ENCODE measurements at places on chromosomes 3 and 15.

- DNase-seq: peak; percentile 53
Observed at GRCh38 chr3:188432802-188433520, 279.0 kb downstream of the LPP start.

GRCh38 chr3:119322021-119322834 is 28.0 kb downstream of the ARHGAP31 start:
- peak; percentile 52 for DNase-seq

DNA sequence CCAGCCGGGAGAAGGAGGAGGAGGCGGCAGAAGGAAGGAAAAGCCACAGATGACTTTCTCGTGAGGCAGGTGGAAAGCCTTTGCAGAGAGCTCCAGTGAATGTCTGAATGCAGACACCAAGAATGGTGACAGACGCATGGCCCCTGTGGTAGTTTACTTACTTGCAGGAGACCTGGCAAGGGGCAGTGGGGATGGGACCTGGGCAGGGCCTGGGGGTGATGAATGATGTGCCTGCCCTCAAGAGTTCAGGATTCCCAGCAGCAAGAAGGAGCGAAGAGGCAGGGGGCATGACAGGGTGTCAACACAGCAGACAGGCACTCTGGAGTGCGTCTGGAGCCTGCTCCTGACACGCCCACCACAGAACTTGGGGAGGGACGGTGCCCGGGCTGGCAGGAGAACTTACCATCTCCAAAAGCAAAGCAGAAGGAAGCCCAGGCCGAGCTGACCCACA is 260.5 kb upstream of the LYSMD4 start:
- no peak for DNase-seq

GRCh38 chr3:165884518-165884917 is 47.3 kb upstream of the BCHE start:
- no peak for DNase-seq

DNA sequence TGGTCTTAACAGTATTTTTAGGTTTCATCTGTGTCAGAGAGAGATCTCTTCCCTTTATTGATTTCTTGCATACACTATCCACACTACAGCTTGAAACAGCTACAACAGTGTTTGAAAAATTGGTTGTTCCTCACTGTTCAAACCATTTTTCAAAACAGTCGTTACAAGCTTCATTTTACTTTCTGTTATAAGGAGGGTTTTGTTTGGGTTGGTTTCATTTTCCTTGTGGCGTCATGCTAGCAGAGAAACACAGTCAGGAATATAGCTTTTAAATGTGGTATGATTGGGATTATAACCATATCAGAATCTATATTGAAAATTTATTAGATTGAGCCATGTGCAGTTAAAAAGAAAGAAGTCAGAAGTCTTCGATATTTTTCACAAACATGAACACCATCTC is 400.6 kb downstream of the ZBTB20 start:
- no peak for DNase-seq

GRCh38 chr3:180909369-180910127 is 2.9 kb upstream of the FXR1 start:
- DNase-seq: no peak

DNA sequence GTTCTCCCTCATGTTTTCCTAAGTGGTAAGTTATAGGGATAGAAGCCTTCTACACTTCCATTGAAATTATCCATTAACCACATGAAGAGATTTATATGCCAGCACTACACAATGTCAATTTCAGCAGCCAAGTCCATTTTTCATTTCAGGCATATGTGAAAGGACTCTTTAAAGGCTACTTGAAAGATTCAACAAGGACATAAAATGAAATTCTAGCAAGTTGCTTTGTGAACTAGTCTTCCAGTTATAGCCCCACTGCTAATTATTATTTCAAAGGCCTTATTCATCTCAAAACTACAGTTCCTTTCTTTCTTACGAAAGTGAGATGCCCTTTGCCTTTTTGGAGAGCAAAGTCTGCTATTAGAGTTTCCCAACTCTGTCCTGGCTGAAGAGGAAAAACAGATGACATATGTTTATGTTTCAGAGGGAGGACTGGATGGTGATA is 66.0 kb upstream of the SLC2A2 start:
- no peak for DNase-seq

DNA sequence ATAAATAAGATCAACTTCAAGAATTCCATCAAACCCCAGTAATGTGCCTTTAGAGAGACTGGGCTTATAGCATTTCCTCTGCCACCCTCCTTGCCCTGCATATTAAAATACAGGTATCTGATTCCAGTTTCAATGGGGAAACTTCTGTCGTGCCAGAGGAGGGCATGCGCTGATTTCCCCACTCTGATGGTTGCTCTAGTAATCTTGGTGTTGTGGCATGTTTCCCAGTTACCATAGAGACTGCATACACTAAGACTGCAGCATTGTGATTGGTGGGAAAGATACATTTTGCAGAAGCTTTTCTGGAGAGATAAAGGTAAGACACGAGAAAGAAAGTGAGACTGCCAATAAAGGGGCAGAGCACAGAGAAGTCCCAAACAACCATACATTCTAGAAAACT is 225.6 kb downstream of the TIGIT start:
- DNase-seq: peak; percentile 78

GRCh38 chr3:29282427-29283230 is 1.8 kb downstream of the RBMS3 start:
- peak; percentile 73 for DNase-seq

DNA sequence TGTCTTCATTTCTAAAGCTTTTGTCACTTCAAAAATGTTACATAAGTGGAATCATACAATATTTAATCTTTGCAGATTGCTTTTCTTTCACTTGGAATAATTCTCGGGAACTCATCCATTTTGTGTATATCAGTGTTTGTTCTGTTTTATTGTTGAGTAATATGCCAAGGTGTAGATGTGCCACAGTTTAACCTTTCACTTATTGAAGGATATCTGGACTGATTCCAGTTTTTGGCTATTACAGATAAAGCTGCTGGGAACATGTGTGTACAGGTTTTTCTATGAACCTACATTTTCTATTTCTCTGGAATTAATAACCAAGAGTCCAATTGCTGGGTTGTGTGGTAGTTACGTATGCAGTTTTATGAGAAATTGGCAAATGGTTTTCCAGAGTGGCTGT is 334.9 kb downstream of the PTPRG start:
- DNase-seq: no peak

DNA sequence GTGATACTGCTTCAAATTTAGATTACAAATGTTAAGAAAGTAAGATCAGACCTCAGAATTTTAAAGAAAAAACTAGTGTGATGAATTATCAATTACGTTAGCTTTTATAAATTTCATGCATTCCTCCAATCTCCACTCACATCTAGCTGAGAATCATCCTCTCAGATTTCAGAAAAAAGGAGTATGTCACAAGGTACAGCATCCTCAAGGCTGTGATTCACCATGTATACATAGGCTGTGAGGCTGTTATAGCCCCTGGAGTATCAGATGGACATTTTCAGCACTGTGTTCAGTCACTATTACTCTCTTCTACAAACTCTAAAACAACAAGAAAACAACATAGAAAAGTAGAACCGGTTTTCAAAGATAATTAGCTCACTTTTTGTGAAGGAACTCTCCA is 214.4 kb downstream of the PCCB start:
- DNase-seq: peak; percentile 52

- DNase-seq: no peak
Observed at GRCh38 chr3:107209302-107209990, 167.8 kb upstream of the CCDC54 start.

GRCh38 chr15:99443768-99444446 is 121.9 kb upstream of the MEF2A start:
- peak; percentile 34 for DNase-seq

- no peak for DNase-seq
Observed at GRCh38 chr3:191368755-191369615, 38.7 kb upstream of the UTS2B start.

DNA sequence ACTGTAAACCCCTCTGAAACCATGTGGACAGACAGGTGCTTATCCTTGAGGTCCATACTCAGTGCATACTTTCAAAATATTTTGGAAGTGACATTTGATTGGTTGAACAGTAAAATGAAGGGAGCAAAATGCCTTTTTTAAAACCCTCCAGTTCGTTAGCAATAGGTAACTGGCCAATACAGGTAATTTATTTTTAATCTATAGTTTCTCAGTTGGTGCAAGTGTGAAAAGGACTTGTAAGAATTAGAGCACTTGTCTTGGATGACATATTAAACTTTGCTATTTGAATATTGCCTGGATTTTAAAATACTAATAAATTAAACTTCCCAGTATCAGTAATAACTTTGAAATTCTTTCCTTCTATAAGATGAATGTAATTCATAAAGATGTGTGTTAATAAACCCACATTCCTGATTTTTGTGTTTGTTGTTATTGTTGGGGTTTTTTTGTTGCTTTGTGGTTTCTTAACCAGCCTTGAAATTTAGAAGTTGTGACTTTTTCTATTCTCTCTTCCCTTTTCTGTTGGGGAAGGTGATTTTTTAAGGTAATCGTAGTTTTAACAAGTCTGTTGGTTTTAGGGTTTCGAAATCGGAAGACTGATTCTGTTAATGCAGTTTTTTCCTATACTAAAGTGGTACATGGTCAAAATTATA is 90.0 kb downstream of the STT3B start:
- no peak for DNase-seq

- peak; percentile 94 for DNase-seq
Observed at GRCh38 chr15:65421360-65422215, 1.2 kb downstream of the IGDCC4 start.

DNA sequence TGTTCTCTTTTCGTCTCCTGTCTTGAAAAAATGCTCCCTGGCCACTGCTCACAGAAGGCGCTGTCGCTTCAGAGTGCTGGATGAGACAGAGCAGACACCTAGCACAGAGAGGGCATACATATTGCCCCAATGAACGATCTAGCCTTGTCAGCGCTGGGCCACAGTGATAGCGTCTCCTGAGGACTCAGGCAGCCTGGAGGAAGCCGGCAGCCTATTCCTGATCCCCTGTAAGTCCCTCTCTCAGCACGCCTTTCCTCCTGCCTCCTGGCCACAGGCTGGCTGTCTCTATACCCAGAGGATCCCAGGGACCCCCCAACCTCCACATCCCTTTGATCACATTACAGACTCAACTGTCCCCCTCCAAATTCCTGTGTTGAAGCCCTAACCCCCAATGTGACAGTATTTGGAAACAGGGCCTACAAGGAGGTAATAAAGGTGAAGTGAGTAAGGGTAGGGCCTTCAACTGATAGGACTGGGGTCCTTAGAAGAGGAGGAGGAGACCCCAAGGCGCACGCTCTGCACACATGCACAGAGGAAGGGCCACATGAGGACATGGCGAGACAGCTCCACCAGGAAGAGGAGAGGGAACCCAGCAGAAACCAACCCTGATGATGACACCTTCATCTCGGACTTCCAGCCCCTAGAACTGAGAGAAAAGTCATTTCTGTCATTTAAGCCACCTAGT is 7.5 kb downstream of the PLA2G4F start:
- DNase-seq: no peak

GRCh38 chr3:2958551-2958950 is 151.6 kb downstream of the IL5RA start:
- no peak for DNase-seq

DNA sequence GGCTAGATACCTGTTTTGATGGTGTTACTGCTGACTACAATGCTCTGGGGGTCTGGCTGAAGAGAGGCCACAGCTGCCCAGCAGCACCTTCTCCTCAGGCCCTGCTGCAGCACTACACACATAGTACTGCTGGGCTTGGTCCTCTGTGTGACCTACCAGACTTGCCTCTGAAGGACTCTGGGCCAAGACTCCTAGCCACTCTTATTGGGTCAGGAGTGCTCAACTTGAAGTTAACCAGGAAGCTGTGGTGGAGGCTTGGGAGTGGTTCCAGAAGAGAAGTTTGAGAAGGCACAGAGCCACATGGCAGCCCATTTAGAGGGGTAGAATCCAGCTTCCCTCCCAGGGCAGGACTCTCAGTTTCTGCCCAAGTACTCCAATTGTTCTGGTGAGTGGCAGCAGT is 16.6 kb downstream of the ELP6 start:
- no peak for DNase-seq

DNA sequence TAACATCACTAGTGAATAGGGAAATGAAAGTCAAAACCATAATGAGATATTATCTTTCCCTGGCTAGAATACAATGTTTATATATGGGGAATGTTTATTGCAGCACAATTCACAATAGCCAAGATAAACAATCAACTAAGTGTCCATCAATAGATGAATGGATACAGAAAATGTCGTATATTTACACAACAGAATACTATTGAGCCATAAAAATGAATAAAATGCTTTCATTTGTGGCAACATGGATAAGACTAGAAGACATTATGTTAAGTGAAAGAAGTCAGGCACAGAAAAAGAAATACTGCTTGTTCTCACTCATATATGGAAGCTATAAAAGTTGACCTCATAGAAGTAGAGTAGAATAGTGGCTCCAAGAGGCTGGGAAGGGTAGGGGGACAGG is 65.2 kb downstream of the SLC9C1 start:
- DNase-seq: no peak

- no peak for DNase-seq
Observed at GRCh38 chr3:52399131-52399530, 45.8 kb downstream of the SEMA3G start.

DNA sequence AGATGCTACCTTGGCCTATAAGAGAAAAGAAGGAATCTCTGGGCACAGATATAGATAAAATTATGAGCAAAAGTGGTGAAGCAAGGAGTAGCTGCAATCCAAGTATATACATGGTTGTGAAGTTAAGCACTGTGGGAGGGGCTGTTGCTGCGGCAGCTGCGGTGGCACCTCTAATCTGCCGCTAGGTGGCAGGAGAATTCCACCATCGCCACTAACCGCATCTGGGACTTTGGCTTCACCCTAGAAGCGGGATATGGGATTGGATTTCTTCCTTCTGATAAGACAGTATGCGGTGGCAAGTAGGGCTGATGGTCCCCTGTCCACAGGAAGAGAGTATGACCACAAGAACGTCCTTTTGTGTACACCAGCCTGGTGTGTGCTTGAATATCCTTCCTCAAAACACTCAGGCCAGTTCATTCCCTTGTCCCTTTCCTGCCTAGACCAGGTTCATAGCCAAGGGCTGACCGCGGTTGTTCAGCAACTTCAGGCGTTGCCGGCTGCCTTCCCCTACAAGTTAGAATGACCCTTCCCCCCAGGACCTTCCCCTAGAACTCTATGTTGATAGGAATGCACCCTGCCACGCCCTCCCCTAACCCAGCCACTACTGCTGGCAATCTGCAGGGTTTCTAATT is 5.1 kb downstream of the MAGEL2 start:
- DNase-seq: peak; percentile 39

GRCh38 chr3:11400213-11400612 is 128.0 kb downstream of the ATG7 start:
- no peak for DNase-seq

DNA sequence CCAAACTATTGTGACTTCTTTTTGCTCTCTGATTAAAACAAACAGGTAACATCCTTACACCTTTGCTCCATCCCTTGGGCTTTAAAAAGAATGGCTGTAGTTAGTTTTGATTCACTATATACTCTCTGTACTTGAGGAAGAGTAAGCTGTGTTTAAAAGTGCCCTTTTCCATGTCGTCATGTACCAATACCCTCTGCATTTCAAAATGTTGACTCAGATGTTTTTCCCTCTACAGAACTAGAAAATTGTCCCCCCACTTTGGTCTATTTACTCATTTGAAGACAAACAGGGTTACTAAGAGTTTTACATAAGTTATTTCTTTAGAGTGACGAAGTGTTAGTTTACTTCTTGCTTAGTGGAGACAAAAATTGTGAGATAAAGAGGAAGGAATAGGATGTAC is 62.7 kb downstream of the TASOR start:
- no peak for DNase-seq

Data from astrocyte of the spinal cord (primary cell).